ENCODE measurements at places on chromosomes 13 and 19.

- no peak for DNase-seq
Observed at GRCh38 chr19:58385313-58385890, 1.7 kb upstream of the RPS5 start.

- DNase-seq, result no peak
Observed at GRCh38 chr13:99208185-99208584, 7.5 kb downstream of the UBAC2 start.

- no peak for DNase-seq
Observed at GRCh38 chr13:27176470-27177410, 5.1 kb upstream of the USP12 start.

DNA sequence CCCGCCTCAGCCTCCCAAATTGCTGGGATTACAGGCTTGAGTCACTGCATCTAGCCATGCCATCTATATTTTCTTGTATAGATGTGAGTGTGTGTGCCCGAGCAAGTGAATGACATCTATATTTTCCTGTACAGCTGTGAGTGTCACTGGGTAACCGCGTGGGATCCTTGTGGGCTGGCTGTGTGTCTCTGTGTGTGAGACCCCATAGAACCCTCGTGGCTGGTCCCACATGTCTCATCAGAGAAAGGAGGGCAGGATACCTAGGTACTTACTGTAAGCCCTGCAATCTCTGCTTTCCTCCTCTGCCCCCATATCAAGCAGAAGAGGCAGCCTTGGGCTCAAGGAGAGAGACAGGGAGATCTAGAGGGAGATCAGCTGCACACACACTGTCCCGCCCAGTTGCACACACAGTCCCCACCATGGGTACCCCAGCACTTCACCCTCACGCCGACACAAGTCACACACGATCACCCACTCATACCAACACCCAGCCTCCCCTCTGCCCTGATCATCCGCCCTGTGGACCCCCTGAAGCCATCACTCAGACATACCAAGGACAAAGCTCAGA is 655 bp downstream of the DENND1C start:
- no peak for DNase-seq

GRCh38 chr13:75423946-75424345 is 58.0 kb downstream of the TBC1D4 start:
- no peak for DNase-seq

DNA sequence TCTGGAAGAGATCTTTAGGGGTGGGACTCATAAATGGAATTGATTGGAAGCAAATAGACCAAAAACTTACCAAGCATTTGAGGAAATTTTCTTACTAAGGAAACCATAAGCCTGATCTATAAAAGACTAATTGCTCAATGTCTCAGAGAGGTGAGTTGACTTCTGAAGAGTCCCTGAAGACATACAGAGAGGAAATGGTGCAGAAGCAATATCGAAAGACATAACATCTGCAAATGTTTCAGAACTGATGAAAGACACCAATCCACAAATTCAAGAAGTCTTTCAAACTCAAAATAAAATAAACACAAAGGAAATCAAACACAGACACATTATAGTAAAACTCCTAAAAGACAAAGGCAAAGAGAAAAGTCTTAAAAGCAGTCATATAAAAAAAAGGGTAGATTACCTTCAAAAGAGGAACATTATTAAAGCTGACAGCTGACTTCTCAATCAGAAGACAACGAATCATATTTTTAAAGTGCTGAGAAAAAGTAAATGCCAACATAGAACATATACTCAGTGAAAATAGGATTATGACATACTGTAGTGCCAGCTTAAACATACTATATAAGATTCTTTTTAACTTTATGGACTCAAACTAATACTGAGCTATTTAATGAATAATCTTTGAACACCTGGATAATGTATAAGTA is 45.4 kb upstream of the CALM3 start:
- DNase-seq, result no peak

- no peak for DNase-seq
Observed at GRCh38 chr13:28499609-28500008, 4.7 kb upstream of the FLT1 start.

- DNase-seq, result no peak
Observed at GRCh38 chr13:44382635-44383145, 9.1 kb downstream of the SERP2 start.

- DNase-seq, result no peak
Observed at GRCh38 chr19:48969276-48970138, 4.4 kb downstream of the FTL start.

DNA sequence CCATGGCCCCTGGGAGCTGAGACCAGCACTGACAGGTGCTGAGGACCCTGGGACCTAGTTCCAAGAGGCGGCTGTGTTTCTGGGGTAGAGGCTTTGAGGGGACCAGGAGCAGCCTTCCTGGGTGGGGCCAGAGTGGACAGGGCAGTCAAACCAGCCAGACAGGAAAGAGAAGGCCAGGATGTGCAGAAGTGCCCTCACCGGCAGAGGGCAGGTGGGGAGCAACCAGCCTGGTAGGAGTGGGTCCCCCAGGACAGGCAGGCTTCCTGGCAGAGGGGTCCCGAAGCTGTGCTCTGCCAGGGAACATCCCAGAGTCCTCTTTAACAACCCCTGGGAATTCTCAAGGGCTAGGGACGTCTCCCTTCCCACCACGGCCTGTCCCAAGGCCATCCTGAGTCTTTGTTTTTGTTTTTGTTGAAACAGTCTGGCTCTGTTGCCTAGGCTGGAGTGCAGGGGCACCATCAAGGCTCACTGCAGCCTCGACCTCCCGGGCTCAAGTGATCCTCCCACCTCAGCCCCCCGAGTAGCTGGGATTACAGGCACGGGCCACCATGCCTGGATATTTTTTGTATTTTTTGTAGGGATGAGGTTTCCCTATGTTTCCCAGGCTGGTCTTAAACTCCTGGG is 3.0 kb upstream of the HIPK4 start:
- DNase-seq, result no peak

DNA sequence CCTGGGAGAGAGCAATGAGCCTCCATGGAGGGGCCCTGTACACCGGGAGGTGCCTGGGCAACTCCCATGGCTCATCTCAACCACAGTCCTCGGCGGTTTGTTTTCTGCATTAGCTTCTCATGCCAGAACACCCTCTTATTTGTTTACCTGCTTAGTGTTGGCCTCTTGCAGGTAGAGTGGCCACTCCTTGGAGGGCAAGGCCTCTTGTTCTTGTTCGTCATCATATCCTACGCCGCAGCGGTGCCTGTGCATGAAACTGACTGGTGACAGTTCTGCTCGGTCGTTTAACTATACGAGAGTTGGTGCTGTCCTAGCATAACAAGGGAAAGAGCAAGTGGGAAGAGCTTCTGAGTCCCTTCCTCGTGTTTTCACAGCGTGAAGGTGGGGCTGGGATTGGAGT is 40.5 kb upstream of the RNF113B start:
- no peak for DNase-seq

DNA sequence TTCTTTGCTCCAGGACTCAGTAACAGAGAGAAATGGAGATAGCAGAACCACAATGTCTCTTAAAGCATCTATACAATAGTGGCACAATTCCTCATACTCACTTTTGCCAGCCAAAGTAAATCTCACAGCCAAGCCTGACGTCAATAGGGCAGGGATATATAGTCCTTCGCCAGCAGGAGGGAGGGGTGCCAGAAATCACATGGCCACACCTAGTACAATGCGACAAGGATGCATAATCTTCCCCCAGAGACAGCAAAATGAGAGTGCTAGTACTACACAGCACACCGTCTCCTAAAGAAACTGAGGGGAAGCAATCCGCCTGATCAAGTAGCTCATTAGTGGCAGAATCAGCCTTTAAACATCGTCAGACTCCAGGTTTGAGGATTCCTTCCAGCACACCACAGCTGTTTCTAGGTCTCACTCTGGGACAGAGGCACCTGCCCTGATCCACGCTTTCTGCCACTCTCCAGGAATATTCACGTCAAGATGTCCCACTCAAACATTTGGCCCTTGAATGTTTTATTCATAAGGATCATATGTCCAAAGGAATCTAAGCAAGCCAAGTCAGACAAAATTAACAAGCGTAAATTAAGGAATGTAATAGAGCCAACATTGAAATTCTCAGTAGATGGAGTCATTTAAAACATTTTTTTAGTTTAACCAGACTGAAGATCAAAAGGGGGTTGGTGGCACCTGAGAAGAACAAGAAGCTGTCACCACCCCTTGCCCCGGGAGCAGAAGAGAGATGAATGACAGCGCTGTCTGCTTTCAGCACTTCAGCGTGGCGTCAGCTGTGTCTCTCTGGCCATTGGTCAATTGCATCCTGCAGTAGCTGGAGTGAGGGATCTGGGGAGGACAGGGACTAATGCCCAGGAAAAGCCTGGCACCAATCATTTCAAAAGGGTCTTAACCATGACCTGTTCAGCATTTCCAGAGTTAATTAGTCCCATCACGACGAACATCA is 63.5 kb upstream of the SERP2 start:
- no peak for DNase-seq

DNA sequence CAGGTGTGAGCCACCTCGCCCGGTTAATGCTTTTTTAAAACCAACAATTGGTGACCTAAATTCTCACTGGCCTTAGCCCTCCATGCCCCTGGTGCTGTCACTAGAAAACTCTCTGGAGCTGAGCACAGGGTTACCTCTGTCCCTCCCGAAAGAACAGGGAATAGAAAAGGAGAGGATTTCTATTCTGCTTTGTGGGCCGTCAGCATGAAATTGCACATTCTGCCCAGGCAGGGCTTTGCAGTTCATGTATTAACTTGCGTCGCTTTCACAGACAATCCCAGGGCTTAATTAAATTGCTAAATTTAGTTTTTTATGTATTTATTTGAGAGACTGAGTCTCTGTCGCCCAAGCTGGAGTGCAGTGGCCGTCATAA is 583 bp upstream of the ZNF480 start:
- DNase-seq, result no peak

- DNase-seq, result no peak
Observed at GRCh38 chr19:33580645-33581037, 41.1 kb upstream of the CHST8 start.

GRCh38 chr19:2686360-2686759 is 16.1 kb downstream of the GNG7 start:
- no peak for DNase-seq

DNA sequence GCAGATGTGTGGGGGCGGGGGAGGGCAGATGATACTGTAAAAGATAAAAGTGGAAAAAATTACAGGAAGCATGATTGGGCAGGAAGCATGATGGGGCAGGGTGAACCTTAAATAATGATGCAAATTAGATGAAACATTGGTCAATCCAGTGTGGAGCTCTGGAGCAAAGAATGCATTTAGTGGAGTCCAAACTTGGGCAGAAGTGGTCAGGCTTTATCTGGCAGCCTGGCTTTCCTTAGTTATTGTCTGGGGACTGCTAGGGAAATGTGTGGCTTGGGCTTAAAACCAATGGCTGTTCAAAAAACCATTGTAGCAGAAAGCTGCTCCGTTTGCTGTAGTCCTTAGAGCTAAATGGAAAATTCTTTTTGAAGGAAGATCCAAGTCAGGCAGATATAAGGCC is 1077.3 kb upstream of the MIR17HG start:
- no peak for DNase-seq

- no peak for DNase-seq
Observed at GRCh38 chr13:92460479-92460878, 766.1 kb upstream of the GPC6 start.

DNA sequence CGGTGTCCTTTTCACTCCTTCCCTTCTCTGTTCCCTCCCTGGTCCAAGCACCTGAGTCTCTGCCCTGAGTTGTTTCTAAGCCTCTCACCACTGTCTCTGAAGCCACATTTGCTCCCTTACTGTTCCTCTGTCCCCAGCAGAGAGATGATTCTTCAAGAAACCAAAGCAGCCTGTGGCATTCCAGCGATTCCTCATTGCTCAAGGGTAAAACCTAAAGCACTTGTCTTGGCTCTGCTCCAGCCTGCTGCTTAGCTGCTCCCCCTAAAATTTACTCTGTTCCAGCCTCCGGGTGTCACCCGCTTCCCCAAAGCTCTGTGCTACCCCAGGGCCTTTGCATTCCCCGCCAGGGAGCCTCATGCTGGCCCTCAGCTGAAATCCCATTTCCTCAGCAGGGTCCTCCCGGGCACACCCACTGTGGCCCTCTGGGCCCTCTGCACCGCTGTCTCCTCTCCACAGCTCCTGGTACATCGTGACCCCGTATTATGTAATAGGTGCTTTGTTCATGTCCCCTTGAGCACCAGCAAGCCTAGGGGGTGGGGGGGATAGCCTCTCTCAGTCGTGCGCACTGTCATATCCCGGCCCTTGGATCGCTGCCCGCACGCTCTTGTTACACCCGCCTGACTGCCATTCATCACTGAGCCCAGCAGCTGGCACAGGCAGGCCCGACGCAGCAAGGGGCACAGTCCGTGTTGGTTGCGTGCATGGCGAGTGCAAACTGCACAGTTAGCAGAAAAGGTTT is 15.8 kb downstream of the TECR start:
- no peak for DNase-seq

DNA sequence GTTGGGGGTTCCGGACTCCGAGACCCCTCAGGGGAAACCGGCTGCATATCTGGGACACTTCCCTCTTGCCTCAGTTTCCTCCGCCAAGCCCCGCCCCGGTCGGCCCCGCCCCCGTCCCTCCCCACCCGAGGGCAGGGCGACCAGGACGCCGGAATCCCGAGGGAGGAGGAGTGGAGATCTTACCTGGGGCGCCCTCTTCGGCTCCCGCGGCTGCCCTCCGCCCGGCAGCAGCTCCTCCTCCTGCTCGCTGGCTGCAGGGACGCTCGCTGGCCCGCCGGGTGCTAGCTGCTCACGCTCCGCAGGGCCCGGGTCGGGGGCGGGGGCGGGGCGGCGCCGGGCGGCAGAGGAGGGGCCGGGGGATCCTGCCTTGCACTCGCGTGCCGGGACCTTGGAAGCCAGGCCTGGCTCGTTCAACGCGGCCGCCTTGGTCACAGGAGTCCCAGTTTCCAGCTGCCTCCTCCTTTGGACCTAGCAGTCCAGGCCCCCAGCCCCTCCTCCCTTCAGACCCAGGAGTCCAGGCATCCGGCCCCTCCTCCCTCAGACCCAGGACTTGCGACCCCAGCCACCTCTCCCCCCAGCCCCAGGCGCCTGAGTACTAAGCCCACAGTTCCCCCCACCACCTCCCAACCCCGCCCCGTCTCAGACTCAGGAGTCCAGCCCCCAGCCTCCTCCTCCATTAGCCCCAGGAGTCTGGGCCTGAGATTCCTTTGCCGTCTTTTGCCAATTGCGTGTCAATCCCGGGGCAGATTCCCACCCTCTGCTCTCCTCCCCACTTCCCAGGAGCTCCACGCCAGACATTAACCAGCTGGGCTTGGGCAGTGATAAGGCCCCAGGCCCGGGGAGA is at the start of gene NTF4:
Gene NTF4 (minus strand): TSS at position 51 of the 844 bp plus-strand sequence. CDS start 2,821 bp downstream, outside the sequence.
- DNase-seq, result no peak

DNA sequence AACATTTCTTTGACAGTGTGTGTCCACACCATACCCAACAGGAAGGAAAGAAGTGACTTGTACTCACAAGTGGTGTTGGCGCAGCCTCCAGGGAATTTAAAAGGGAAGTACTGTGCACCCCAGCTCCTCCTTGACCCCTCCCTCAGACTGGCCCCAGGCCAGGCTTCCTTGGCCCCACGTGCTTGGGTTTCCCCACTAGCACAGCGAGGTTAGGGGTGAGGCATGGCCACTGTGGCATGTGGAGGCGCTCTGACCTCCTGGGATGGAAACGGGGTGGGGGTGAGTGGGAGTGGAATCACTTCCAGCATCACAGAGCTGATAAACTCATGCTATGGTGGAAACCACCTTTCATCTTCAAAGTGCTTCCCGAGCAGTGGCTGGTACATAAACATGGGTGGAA is 168.6 kb downstream of the ZNF536 start:
- no peak for DNase-seq

GRCh38 chr13:20441879-20442278 is 83.8 kb downstream of the CRYL1 start:
- DNase-seq, result no peak

All from stimulated activated CD4-positive, alpha-beta T cell treated with anti-CD3 and anti-CD28 coated beads, Interleukin-1b, Interleukin-23, amount 100 ng/mL, for 48 hours (primary cell).